ENCODE measurements at places on chromosomes 6 and 20.

DNA sequence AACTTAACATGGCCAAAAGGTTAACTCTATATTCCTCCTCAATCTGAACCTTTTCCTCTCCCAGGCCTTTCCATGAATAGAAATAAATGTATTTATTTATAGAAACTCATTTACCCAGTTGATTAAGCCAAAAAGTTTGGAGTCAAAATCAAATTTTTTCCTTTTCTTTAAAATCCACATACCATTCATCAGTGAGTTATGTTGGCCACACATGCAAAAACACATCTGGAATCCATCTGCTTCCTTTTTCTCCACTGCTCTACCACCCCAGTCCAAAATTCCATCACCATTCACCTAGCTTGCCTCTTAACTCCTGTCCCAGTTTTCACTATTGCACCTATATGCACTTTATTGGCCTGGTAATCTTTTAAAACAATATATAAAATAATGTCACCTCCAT is 62.4 kb upstream of the TMEM200A start:
- no peak for DNase-seq

DNA sequence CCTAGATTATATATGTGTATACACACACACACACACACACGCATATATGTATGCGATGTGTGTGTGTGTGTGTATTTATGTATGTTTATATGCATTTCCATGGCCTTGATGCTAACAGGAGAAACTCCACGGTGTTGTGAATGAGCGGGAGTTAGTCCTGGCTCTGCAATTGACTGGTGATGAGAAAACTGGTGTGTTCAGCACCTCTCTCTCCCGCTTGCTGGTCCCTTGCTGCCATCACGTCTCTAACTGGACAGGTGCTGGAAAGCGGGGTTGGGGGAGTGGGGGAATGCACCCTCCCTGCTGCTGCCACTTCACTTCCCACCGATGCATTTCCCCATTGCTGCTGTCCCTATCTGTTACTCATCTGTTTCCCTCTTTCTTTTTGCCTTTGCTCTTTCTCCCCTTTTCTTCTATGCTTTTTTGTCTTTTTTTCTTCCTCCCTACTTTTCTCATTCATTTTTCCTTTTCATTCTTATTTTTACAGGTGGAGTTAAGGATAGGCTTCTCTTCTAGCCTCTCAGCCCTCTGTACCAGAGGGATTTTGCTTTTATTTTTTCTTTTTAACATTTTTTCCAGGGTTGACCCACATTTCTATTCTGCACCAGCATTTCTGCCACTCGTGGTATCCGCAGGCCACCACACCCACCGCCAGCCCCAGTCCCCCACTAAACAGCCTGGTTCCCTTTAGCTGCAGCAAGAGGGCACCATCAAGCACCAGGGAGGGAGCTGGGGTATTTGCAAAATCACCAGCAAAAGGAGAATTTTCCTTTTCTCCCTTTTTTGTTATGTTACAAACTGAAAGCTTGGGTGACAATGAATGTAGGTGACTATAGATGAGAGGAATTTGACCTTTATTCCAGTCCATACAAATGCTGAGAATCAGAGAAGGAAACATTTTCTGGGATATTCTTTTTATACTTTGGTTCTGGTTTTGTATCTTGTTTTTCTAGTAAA is 115.6 kb downstream of the TCP11 start:
- DNase-seq = no peak

DNA sequence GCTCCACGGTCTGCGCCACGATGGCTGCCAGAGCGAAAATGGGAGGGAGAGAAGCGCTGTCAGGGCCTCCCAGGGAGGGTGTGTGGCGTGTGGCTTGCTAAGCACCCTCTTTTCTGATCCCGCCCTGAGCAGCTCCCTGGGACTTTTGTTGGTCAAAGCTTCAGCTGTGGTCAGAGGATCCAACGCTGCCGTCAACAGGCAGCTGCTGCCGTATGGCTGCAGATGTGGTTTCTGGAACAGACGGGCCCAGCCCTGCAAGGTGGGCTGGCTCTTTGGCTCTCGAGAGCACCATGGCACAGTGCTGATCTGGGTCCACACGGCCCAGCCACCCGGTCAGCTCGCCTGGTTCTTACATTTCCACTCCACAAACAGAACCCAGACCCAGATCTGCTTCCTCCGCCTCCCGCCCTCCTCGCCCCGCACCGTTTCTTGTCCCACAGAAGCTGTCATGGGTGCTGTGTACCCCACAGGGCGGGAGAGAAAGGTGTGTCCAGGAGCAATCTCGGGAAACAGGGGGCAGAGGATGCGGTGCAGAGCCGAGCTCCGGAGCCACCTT is 86.0 kb upstream of the BHLHE23 start:
- no peak for DNase-seq

DNA sequence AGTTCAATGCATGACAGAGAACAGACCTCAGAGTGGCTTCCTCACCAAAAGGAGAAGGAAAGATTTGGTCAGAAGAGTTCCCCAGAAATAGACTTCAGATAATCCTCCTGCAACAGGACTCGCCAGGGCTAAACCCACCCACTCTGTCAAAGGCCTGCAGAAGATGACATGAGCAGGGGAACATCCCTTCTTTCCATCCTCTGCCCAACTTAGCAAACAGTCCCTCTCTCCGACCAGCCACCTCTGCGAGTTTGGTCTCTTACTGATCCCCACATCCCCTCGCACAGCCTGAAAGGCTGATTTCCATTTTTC is 7.5 kb downstream of the NFATC2 start:
- peak; percentile 56 for DNase-seq

DNA sequence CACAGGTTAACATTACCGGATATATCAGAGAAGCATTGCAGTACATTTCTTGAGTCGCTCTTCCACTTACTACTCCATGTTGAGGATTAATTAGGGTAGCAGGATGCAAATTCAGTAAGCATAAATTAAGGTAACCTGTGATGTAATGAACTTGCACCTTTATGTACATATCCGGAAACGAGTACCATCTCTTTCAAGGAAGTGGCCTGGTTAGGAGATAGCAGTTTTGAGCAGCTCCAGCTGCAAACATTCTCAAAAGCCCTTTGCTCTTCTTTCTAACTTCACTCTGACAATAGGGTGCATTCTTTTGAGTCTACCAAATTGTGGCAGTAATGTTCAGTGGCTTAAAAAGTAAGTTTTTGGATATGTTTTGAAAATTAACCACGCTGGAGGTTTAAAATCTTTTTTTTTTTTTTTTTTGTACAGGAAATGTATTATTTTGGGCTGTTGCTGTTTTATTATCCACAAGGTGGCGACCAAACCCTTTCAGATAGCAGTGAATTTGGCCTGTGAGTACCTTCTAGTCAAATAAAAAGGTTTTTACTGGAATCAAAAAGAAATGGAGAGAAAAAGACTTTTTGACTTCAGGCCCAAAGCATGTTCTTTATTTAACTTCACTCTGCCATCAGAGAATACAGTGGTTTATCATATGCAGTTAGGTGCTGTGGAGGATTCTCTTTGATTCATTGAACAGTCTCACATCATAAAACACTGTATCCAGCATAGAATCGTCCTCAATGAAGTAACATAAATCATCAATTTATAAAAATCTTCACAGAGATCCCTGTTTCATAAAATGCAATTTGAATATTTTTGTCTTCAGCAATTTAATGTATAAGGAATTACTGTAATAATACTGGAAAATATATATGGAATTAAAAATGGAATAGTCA is 8.9 kb downstream of the FAM217B start:
- peak; percentile 62 for DNase-seq

- no peak for DNase-seq
These were observed 4.3 kb downstream of the LAMP5 start for GRCh38 chr20:9518576-9519175.

DNA sequence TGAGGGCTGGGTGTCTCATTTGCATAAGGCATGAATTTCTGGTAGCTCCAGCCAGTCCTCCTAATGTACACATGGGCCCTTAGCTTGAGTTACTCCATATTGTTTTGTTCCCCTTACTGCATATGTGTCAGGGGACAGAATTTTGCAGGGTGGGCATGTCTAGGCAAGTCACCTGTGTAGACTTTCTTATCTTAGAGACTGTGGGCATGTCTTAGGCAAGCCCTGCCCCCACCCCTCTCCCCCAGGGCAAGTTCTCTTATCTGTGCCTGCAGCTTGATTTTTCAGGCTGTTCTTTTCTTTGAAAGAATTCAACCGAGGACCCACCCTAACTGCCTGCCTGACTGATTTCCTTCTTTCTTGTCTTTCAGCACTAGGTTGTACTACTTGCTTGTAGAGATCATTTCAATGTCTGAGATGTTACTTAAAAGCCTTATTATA is 32.1 kb downstream of the NHLRC1 start:
- no peak for DNase-seq

- no peak for DNase-seq
These were observed 162.6 kb upstream of the PRND start for GRCh38 chr20:4559106-4559505.

DNA sequence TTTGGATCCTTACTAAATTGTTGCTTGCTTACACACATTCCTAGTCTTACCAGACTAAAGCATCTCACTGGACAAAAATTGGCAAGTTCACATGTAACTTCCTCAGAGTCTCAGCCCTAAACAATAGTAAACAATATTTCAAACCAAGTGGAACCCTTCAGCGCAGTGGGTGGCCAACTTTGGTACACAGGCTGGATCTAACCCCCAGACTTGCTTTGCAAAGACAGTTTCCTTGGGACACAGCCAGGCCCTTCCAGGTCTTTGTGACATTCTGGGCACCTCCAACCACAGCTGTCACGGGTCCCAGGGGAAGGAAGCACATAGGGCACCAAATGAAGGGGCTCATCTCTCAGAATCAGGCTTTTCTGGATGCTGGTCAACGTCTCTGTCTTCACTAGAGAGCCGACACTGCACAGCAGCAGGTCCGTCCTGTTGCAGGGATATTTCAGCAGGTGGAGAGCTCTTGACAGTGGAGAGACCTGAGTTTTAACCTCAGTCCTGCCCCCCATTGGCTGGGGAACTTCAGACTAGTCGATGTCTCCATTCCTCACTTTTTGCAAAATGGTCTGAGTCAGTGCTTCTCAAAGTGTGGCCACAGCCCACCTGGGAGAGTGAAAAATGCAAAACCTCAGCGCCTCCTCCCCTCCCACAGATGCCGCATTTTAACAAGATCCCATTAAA is 91.4 kb downstream of the BFSP1 start:
- DNase-seq = no peak

- no peak for DNase-seq
These were observed 22.1 kb downstream of the L3MBTL1 start for GRCh38 chr20:43529457-43530153.

DNA sequence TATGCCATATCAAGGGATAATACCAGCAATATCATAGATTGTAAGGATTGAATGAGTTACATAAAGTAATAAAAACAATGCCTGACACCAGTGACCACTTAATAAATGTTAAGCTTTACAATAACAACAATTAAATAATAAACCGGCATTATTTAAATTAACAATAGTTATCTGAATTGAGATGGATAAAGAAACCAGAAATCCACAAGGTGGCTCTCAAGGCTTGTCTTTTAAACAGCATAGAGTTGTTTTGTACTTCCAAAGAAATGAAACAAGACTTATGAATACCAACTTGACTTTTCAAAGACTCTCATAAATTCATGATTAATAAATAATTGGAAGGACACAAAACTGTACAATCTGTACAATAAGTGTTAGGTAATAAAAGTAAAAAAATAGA is 203.1 kb downstream of the ASCC3 start:
- no peak for DNase-seq

GRCh38 chr6:151240036-151240685 is 394 bp downstream of the AKAP12 start:
- peak; percentile 49 for DNase-seq

- no peak for DNase-seq
These were observed 193.3 kb upstream of the SSTR4 start for GRCh38 chr20:22841846-22842245.

GRCh38 chr6:12529364-12530019 is 187.1 kb upstream of the PHACTR1 start:
- no peak for DNase-seq

DNA sequence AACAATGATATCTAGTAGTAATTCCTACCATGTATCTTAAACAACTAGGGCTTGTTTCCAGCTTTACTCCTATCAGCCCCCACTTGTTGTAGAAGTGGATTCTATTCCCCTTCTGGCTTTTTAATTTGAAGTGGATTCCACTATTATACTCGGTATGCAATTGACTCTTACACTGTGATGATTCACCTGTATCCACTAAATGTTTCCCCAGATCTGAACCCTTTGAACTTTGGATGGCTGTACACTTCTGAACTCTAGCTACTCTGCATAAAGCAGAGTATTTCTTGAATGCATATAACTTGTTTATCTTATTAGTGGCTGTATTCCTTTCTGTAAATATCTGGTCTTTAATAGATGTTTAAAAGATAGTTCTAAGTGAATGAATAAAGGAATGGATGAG is 538.4 kb upstream of the NRSN1 start:
- no peak for DNase-seq

- no peak for DNase-seq
These were observed 40.5 kb downstream of the DSE start for GRCh38 chr6:116411284-116411623.

DNA sequence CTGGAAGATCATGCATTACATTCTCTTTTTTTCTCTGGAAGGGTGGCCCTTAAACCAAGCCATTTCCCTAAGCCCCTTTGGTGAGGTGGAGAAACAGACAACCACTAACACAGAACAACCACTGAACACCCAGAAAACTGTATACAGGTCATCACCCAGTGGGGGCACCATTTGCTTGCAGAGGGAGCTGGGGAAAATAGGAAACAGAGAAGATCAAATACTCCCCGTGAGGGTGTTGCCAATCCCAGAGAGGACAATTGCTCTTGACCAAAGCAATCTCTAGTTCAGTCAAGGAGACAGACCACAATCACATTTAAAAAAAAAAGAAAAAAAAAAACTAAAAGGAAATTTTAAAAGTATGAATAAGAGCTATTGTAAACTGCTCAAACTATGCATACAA is 865 bp upstream of the DAAM2 start:
- no peak for DNase-seq

DNA sequence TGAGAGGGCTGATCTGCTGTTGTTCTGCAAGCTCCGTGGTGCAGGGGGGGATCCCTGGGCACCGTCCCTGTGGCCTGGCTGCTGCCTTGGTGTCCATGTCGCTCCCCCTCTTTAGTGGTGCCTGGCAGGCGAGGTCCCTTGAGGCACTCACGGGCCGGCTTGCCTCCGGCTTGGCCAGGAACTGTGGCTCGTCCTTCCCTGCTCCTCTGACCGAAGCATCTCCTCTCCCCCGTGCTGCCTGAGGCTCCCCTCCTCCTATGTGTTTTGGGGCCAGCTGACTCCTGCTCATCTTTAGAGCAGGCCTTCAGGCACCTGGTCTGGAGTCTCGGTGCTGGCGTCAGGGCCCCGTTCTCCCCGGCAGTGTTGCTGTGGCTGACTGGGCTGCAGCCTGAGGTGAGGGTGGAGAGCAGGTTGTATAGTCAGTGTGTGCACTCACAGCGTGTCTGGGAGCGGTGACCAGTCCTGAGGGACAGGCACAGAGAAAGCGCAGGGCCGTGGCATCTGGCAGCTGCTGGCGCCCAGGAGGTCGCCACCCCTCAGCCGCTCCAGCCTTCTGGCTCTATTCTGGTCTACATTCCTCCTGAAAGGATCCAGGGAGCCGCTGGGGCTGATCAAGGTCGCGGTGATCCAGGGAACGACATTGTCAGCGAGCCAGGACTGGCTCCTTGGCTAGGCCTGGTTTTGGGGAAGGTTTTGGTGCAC is 43.7 kb downstream of the PYGB start:
- no peak for DNase-seq

GRCh38 chr6:90078513-90079289 is 184.4 kb downstream of the GJA10 start:
- peak; percentile 67 for DNase-seq

GRCh38 chr6:84667252-84668213 is 96.9 kb downstream of the TBX18 start:
- DNase-seq = no peak

- DNase-seq = no peak
These were observed 12.4 kb downstream of the LAMA4 start for GRCh38 chr6:112241820-112242429.

Data from activated CD4-positive, alpha-beta T cell treated with anti-CD3 and anti-CD28 coated beads, Interleukin-2, amount 50 U/mL, for 16 hours (primary cell).